ENCODE measurements at places on chromosomes 12 and 14. TPM values are rescaled to one million over a fixed set of nuclear protein-coding genes. Genes with fewer than 3 reads are reported as not detected.

SYNDIG1L gene
- not detected for total RNA-seq

IL22 gene
- total RNA-seq, result not detected

- DNase-seq, result no peak
Measured at GRCh38 chr12:39975374-39975918, 130.4 kb downstream of the SLC2A13 start.

PMEL gene
- total RNA-seq, result 1.2 TPM

DNA sequence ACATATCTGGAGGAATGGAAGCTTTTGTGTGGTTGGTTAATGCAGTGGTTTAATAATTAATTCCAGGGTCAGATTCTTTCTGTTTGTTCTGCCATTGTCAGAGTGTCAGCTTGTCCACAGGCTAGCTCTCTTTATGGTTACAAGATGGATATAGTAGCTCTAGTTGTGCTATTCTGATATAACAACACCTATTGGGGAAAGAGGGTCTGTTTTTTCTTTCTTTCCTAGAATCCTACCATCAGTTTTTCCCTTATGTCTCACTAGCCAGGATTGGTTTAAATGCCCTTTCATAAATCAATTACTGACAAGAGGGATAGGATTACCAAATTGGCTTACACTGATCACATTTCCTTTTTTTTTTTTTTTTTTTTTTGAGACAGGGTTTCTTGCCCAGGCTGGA lies 27.8 kb downstream of the CNOT2 start:
- DNase-seq, result no peak
